Cardiac muscle cell (in vitro differentiated cells and primary cell): ENCODE measurements at places on chromosomes 3 and 15. TPM values are rescaled to one million over a fixed set of nuclear protein-coding genes. Genes with fewer than 3 reads are reported as not detected.

Gene SCG3
- 0.14 TPM in 1 of 2 replicates, not detected in the other for total RNA-seq

Gene SLC9A9
- total RNA-seq: 1.1 and 1.5 TPM in 2 replicates

DNA sequence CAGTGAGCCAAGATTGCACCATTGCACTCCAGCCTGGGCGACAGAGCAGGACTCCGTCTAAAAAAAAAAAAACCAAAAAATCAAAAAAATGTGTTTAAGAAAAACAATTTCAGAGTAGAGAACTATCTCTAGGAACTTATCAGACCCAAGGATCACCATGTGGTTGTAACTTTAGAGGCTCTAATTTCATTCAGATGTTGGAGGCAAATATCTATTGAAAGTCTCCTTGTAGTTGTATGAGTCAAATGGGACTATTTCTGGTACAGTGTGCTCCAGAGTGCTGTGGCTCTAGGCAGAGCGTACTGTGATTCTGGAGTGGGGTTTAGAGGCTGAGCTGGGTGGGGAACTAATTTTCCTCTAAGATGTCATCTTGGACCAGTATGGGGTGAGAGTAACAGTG lies 398.7 kb downstream of the SHQ1 start:
- H3K27ac ChIP-seq: no peak overlapping the region
- peaks cover 3% of the 10 kb centered on the region for H3K27me3 ChIP-seq
- no peak for DNase-seq
- peaks cover 9% of the 10 kb centered on the region for H3K4me1 ChIP-seq
- H3K36me3 ChIP-seq: no peaks in the 10 kb centered on the region

DNA sequence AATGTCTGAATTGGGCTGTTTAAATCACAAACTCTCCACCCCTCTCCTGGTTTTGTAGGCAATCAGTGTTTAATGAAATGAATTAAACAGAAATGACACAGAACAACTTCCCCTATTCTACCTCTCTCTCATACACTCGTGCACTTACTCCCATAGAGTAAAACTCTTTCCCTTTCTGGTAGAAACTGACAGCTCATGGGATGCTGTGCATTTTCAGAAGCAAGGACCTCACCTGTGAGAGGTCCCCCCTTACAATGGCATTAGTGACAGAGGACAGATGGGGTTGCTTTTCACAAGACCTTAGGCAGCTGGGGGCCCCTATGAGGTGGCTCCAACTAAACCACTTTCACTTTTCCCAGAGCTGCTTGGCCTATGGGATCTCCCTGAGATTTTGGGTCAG lies 31.9 kb downstream of the PARP16 start:
- peaks cover 8% of the 10 kb centered on the region for H3K36me3 ChIP-seq
- no peak for DNase-seq
- no peaks in the 10 kb centered on the region for H3K4me1 ChIP-seq
- H3K4me3 ChIP-seq: no peak overlapping the region
- H3K27ac ChIP-seq: no peak overlapping the region
- no peaks in the 10 kb centered on the region for H3K27me3 ChIP-seq

Gene EPHA3
- total RNA-seq: 8.7 and 9.2 TPM in 2 replicates
